Lower lobe of right lung (tissue), 2 donors: ENCODE measurements at places on chromosomes 7 and 10.

DNA sequence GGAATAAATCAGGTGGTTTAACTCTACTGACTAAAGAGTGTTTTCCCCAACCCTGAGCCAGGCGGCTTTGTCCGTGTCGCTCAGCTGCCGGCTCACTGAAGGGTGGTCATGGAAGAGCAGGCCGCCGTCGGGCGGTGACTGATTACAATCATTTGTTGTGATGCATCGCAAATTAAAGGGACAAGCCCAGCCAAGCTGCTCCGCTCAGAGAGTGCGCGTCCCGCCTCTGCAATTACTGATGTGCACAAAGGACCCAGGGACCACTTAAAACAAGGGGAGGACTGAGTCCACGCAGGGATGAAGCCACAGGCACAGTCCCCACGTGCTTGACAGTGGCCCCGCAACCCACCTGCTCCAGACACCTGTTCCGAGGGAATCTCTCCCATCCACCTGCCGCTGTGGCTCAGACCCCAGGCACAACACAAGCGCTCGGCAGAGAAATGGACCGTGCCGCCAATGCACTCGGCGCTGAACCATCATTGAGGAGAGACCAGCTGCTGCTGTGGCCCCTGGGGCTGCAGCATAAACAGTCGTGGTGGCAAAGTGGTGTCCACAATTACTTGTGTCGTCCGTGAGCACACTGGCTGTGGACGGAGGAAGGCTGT lies 526.5 kb downstream of the PTPRN2 start:
- H3K4me1 ChIP-seq = no peaks in the 10 kb centered on the region
- no peaks in the 10 kb centered on the region for H3K36me3 ChIP-seq
- no peak overlapping the region for H3K4me3 ChIP-seq
- DNase-seq = no peak

- H3K4me1 ChIP-seq = no peaks in the 10 kb centered on the region
- no peaks in the 10 kb centered on the region for H3K36me3 ChIP-seq
- H3K4me3 ChIP-seq = no peak overlapping the region
- no peaks in the 10 kb centered on the region for H3K27me3 ChIP-seq
- no peak overlapping the region for H3K27ac ChIP-seq
These were observed 138.5 kb downstream of the NPY start for GRCh38 chr7:24422441-24423010.

DNA sequence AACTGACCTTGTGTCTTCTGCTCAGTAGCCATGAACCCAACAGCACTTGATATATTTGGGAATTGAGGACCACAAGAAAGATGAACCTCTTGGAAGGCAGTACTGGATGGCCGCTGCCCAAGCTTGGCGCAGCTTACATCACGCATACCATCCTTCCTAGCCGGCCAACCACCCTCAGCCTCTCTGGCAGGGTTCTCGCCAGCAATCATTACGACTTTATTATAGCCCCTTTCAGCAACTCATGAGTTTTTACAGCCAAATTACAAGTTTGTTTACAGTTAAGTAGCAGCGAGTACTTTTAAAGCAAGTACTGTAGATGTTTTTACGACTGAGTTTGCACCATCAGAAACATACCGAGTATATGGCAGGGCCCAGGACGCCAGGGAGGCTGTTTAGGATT lies 769.1 kb downstream of the SUGCT start:
- H3K4me3 ChIP-seq = no peak overlapping the region
- no peaks in the 10 kb centered on the region for H3K27me3 ChIP-seq
- H3K27ac ChIP-seq = no peak overlapping the region
- DNase-seq = no peak
- H3K4me1 ChIP-seq = no peaks in the 10 kb centered on the region
- no peaks in the 10 kb centered on the region for H3K36me3 ChIP-seq

- peaks cover 10% of the 10 kb centered on the region for H3K36me3 ChIP-seq
- DNase-seq = peak; percentile 57
- H3K4me3 ChIP-seq = peak within 1 kb of the TSS; percentile 79
These were observed at the start of gene NRP1 for GRCh38 chr10:33334153-33334804. TSS of gene NRP1 (minus strand) at chr10:33334667. CDS start at chr10:33334382, 285 bp downstream.
